CD8-positive, alpha-beta T cell (primary cell): ENCODE measurements at places on chromosomes 11 and 22.

DNA sequence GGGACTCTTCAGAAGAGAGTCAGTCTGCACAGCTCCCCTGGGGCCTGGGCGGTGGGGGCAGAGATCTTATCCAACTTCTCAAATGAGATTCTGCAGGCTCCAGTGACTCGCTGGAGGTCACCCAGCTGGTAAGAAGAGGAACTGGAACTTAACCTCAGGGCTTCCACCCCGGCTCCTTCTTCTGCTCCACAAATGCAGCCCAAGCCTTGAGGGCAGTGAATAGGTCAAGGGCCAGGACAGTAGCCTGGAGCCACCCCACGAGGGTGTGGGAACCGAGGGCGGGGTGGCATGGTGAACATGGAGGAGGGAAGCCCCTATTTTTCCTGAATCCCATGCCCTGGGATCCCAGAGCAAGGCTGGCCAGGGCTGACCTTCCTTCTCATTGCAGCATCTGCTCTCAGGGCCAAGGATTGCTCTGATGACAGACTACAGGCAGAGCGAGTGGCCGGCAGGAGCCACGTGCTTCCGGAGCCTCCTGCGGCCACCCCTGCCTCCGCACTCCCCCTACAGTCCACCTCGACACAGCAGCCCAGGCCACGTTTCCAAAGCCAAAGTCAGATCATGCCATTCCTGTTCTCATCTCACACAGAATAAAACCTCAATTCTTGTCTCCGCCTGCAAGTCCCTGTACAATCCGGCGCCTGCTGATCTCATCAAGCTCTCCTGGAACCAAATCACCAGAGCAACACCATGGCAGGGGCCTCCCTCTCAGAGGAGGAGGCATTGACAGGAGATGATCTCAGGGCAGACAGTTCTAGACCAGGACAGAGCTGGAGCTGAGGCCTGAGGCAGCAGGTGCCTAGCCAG is 21.1 kb upstream of the UPK3A start:
- DNase-seq: no peak

- no peak for DNase-seq
Measured at GRCh38 chr11:74749965-74750296, 1.3 kb downstream of the RNF169 start.

DNA sequence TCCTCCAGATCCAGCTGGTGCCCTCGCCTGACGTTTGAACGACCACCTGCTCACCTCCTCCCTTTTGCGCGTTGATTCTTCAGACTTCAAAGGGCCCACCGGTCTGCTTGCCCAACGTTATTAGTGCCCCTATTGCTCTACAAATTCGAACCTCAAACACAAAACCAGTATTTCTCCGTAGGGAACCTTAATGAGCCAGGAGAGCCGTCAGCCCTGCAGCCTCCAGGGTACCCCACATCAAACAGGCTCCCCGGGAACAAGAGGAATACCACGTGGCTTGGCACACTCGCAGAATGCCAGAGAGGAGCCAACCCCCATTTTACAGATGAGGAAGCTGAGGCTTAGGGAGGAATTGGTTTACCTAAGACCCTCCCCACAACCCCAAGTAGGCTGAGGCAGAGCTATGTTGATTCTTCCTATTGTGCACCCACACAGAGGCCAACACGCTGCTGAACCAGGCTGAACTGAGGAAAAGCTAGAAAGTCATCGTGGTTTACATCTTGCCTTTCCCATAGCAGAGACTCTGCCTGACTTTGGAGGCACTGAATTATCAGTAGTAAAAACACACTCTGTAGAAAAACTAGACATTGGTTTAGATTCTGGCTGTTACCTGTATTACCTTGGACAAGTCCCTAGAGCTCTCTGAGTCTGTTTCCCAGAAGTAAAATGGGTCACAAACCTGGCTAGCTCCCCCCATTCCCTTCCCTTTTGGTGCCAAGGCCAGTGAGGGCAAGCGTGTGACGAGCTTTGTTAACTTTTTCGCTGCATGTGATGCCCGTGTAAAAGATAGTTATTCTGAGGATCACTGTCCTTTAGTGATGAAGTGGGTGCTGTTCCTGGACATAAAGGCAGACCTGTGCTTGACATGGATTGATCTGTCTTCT is 764 bp downstream of the TKFC start:
- DNase-seq: no peak

- no peak for DNase-seq
Measured at GRCh38 chr11:9575260-9576240, 2.1 kb downstream of the WEE1 start.

DNA sequence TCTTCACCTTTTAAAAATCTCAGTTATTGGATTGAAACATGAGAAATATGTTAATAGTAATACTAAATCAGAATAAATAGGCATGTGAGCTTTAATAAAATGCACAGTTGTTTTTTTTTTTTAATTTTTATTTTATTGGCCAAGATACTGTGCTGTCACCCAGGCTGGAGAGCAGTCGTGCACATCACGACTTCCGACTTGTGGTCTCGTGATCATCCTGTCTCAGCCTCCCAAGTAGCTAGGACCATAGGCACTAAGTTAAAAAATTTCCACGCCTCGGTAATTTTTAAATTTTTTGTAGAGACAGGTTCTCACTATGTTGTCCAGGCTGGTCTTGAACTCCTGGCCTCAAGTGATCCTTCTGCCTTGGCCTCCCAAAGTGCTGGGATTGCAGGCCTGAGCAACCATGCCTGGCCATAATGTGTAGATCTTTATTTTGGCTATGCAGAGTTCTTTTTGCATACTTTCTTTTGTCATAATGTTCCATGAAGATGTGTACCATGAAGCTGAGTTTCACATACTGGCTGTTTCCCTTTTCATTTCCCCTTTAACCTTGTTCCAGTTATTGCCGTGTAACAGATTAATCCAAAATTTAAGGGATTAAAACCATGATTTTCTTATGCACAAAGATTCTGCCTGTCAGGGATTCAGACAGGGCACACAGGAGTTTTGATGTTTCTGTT is 16.0 kb downstream of the CAPRIN1 start:
- no peak for DNase-seq

DNA sequence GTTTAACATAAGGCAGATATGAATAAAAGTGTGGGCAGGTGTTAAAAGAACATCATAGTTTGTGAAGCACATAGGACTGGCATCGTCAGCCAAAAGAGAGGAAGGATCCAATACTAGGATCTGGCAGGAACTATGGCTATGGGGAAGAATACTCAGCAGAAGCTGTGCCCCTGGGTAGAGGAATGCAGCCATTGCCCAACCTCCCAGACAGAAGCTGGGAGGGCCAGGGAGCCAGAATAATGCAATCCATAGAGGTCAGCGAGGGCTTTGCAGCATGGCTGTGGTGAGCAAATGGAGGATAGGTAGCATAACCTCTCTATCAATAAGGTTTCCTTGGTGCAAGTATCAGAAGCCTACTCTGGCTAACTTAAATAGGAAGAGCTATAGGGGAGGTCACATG is 11.7 kb upstream of the CSTF3 start:
- DNase-seq: no peak
